Stimulated activated CD8-positive, alpha-beta memory T cell treated with anti-CD3 and anti-CD28 coated beads, Interleukin-4, amount 100 ng/mL, for 4 hours (primary cell): ENCODE measurements at places on chromosomes 11 and 22.

- DNase-seq = no peak
Measured at GRCh38 chr11:93747122-93747521, 5.7 kb downstream of the C11orf54 start.

- DNase-seq = no peak
Measured at GRCh38 chr11:115391598-115391997, 112.6 kb downstream of the CADM1 start.

- no peak for DNase-seq
Measured at GRCh38 chr11:45215098-45215865, 68.8 kb downstream of the PRDM11 start.

DNA sequence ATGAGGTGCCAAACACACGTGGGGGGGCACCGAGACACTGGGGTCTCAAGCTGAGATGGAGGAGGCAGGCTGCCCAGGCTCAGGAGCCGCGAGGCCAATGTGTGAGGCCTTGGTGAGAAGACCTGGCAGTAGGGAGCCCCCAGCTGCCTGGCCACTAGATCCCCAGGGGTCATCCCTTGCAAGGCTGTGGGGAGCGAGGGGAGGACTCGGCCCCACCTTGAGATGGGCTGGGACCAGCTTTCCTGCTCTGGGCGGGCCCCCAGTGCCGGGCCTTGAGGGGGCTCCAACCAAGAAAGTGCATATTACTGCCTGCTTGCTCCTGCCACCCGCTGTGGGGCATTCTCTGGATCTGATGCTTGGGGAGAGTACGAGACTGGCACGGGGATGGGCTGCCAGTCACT lies 107.0 kb downstream of the CTTN start:
- DNase-seq = no peak

DNA sequence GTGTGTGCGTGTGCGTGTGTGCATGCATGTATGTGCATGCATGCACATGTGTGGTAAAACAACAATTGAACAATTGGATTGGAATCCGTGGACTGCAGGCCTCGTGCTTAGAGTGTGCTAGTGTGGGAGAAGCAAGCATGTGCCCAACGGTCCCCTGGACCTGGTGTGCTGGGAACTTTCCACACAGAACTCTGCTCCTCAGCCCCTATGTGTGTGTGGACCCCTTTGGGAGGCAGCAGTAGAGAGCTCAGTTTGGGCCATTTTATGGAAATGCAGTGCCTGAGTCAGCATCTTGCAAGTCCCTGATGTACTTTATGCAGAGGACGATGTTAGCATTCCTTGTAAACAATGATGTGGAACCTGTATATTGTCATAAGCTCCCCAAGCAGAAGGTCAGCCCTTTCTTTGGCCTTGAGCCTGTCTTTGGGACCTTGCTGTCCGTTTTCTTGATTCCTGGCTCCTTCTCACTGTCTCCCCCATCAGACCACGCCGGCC lies 167.3 kb downstream of the TBC1D22A start:
- no peak for DNase-seq

- DNase-seq = no peak
Measured at GRCh38 chr11:75733431-75734107, 15.9 kb downstream of the MOGAT2 start.

- DNase-seq = no peak
Measured at GRCh38 chr11:65500387-65501185, 1.7 kb downstream of the MALAT1 start.

DNA sequence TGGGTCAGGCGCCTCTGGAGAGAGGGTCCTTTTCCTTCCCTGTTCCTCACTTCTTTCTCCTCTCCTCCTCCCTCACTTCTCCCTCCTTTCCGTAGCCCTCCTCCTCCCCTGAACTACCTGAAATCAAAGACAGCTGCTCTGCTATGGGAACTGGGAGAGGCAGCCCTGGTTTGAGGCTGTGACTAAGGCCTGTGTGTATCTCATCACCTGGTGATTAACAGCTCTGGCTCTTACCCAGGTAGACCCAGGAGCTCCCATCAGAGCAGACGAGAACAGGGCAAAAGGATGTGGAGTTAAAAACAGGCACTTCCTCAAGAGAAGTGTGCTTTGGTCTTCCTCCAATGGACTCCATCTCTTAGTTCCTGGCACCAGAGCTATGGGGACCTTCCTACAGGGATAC lies 5.8 kb downstream of the ISX start:
- no peak for DNase-seq

DNA sequence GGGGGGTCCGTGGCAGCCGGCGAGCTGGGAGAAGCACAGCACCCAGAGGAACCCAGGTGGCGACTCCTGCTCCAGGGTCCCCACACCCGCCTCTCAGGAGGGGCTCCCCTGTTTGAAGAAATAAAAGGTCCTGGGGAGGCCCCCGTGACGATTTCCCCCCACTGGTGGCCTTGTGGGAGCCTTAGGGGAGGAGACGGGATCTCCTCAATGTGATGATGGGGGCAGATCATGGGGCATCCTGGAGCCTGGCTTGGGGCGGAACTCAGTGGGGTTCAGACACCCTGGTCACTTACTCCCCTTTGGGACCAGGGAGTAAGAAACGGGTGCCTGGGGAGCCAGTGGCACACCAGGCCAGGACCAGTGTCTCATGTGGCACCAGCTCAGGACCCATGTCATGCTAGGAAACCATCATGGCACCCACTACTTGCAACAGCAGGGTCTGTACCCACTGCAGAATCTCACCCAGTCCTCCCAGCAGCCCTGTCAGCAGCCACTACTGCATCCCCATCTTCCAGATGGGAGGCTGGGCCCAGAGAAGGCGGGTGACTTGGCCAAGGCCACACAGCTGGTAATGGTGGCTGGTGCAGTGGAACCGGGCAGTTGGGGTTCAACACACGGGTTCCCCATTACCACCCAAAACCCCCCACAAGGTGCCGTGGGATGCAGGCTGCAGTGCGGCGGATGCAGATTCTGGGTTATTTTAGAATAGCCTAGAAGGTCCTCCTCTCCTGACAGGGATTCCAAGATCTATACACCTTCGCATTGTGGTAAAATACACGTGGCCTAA lies 130.7 kb downstream of the CTTN start:
- DNase-seq = no peak

- DNase-seq = no peak
Measured at GRCh38 chr22:24026733-24027132, 15.6 kb downstream of the CABIN1 start.

- DNase-seq = no peak
Measured at GRCh38 chr11:15700456-15700855, 585.7 kb downstream of the INSC start.

GRCh38 chr22:20976291-20976877 lies 5.7 kb upstream of the LZTR1 start:
- no peak for DNase-seq

DNA sequence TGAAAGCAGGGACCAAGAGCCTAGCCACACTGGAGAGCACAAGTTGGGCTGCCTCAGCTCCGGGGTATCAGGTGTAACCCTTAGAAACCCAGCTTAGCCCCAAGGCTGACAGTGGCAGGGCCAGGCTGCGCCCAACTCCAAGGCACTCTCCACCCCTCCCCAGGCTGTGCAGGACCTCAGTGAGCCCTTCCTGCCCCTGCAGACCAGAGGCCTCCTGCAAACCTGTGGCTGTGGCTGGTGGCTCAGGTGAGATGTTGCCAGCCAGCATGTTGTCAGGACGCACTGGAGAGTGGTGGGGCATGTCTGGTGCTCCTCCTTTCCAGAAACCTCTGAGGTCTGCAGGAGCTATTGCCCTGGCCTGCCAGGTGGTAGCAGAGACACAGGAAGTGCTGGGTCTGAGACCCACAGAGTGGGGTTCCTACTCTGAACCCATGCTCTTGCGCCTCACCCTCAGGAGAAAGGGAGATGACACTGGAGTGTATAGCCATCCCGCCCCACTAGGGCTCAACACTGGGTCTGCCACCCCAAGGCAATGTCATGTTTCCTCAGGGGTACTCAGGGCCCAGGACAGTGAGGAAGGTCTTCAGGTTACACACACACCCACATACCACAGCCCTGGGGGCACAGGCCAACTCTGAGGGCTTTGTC lies 2.4 kb upstream of the SCARF2 start:
- DNase-seq = no peak

- no peak for DNase-seq
Measured at GRCh38 chr11:128867277-128867676, at the start of gene KCNJ1. Gene KCNJ1, minus strand, starts transcription at chr11:128867296. Its CDS starts 27,053 bp downstream, at chr11:128840243.

GRCh38 chr22:25494774-25495173 lies 69.7 kb upstream of the GRK3 start:
- no peak for DNase-seq

DNA sequence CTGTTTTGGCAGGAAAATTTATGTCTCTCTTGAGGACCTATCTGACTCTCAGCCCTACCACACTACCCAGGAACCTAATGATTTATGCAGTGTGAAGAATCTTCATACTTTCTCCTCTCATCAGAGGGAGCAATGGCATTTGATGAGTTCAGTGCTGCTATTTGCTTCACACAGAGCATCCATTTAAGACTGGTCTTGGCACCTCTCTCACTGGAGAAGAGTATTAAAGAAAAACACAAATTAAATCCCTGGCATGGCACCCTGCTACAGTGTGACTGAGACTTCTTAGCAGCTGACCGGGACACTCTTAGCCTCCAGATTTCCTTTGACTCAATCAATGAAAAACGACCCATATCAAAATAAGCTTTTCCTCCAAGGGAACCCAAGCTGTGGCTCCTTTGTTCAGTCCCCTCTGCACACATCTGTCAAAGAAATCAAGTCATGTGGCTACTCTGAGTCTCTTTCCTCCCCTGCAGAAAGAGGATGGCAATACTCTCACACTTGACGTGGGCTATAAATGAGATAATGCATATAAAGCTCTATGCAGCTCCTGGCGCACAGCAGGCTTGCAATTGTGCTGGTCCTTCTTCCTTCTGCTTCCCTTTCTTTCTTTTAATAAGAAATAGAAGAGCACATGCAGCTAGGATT lies 186.1 kb upstream of the E2F8 start:
- no peak for DNase-seq

DNA sequence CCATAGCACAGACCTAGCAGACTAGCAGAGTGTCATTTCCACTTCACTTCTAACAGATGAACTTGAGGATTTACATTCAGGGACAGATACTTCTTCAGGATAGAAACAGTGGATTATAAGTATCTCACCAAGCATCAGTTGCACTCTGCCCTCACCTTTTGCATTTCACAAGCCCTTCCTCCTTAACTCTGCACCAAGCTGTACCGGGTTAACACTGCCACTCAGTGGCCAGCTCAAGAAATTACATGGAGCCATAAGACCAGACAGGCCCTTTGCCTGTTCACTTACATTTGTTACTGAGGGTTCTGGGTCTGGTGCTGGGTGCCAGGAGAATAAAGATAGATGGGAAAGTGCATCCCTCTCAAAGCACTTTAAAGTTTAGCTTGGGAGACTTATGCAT lies 309.8 kb downstream of the SHANK2 start:
- no peak for DNase-seq

DNA sequence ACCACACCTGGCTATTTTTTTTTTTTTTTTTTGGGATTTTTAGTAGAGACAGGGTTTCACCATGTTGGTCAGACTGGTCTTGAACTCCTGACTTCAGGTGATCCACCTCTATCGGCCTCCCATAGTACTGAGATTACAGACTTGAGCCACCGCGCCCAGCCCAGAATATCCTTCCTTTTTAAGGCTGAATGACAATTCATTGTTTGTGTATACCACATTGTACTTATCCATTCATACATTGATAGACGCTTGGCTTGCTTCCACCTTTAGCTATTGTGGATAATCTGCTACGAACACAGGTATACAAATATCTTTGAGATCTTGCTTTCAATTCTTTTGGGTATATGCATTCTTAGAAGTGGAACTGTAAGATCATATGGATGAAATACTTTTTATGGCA lies 10.8 kb upstream of the RASSF10 start:
- DNase-seq = no peak

GRCh38 chr11:2248242-2248641 lies 22.1 kb downstream of the ASCL2 start:
- DNase-seq = no peak

- no peak for DNase-seq
Measured at GRCh38 chr11:68673306-68673945, 10.9 kb upstream of the GAL start.

DNA sequence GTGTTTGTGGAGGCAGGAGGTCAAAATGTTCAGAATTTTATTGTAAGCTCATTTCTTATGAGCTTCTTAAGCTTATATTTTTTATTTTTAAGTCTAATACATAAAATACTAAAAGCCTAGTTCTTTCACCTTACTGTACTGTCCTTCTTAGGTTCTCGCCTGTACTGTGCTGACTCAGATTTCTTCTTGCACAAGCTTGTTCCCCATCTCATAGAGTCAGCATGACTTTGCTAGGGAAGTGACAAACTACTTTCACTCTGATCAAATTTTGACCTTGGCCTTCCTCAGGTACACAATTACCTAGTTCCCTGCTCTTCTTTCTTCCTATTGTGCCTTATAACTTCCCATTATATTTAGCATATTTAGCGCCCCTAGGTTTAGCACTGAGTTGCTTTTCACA lies 81.5 kb downstream of the STK33 start:
- DNase-seq = no peak

DNA sequence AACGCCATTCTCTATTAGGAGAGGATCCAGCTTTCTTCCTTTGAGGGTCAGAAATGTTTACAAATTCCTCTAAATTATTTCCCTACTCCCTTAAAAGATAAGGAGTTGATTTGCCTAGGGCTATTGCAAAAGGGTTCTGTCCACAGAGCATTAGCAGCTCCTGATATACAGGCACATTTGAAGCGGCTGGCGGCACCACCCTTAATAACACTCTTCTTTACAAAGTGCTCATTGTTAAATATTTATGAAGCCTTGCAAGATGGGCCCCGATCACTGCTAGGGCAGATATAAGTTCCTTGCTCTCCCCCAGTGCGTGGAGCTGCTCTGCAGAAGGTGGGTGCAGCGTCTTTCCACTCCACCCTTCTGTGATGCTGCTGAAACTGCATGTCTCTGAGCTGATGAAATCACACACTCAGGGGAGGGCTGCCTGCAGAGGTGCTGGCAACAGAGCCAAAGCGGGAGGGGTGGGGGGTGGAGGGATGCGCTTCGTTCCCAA lies 116.7 kb upstream of the NTM start:
- DNase-seq = no peak

DNA sequence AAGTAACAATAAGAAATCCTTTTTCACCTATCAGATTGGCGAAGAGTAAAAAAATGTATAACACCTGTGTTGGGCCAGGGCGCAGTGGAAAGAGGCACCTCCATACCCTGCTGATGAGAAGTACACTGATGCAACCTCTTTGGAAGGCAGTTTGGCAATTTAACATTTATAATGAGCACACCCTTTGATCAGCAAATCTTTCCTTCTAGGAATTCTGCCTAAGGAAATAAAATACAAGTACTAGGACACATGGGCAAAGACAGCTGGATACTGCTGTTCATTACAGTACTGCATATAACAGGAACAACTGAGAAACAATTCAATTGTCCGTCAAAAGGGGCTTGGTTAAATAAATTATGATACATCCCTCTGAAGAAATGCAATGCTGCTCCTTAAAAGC lies 110.1 kb downstream of the RPL27A start:
- no peak for DNase-seq

- DNase-seq = no peak
Measured at GRCh38 chr11:133826866-133827265, 18.4 kb downstream of the SPATA19 start.

GRCh38 chr11:121035780-121036179 lies 11.9 kb downstream of the TBCEL start:
- DNase-seq = no peak
